ENCODE measurements at places on chromosomes 12 and 14.

GRCh38 chr12:98296462-98297079 lies 218.8 kb upstream of the TMPO start:
- no peak for DNase-seq

- no peak for DNase-seq
These were observed 16.6 kb downstream of the XRCC3 start for GRCh38 chr14:103698380-103699260.

DNA sequence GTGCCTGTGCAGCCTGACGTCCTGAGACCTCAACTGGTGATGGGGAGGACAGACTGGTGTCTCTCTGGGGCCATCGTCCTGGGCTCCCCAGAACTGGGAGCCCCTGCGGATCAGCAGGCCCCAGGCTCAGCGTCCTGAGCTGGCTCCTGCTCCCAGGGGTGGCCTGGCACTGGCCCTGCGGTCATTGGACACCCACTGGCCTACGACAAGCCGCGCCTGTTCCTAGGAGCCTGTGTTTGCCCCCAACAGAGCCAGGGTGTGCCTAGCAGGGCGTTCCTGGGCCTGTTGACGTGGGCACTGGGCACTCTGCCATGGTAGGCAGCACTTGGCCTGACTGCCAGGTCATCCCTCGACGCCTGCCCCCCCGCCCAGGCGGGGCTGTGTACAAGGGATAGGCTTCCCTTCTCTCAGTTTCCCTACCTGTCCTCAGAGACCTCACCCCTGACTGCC lies 8.4 kb downstream of the ADSS1 start:
- DNase-seq = no peak

DNA sequence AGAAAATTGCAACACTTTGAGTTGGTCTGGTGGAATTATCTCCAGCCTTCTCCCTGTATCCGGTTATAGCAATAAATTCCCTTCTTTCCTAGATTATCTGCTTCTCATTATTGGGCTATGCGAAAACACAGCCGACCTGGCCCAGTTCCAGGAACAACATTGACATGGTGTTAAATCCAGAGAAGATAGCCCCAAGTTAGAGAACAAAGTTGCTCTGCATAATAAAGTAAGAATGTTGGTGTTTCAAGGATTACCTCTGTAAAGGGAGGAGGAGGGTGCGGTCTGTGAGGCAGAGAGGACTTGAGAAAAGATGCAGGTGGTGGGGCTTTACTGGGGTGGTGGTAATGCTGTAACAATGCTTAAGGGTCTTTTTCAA lies 12.1 kb downstream of the TCL1A start:
- DNase-seq = no peak

DNA sequence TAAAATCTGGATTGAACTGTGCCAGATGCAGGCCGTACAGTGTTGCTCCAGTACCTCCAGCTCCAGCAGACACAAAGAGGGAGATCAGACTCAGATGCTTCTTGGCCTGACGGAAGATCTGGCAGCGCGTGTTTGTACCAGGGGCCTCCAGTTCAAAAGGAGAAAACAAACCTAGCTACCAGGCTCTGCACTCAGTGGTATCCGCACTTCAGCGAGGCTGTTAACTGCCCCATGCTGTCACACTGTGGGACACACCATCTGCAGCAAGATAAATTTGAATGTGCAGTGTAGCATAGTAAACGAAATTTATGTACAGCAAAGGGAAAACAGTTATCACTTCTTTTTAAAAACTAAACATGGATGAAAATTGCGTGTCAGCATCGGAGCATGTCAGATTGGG lies 5.1 kb downstream of the DYNC1H1 start:
- DNase-seq = no peak

GRCh38 chr12:130537051-130537450 lies 179.0 kb downstream of the RIMBP2 start:
- DNase-seq = no peak

DNA sequence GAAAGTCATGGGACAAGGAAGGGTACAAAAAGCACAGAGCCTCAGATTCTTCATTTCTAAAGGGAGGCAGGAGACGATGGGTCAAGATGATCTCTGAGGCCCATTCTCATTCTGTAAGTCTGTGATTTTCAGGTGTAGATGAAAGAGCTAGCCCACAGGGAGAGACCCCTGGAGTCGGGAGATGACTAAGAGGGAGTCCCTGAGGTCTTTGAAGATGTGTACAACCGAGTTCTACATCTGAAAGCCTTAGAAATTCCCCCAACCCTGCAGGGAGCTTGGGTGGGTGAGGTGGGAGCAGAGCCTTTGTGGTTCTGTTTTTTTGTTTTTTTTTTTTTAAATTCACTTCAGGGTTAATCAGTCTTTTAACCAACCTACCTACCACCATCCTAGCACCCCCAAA lies 3.1 kb downstream of the WNT10B start:
- DNase-seq = no peak

- DNase-seq = peak; percentile 43
These were observed 823 bp downstream of the ATG2B start for GRCh38 chr14:96362071-96362964.

GRCh38 chr12:100503228-100503628 lies 29.6 kb downstream of the NR1H4 start:
- DNase-seq = no peak

GRCh38 chr12:50222275-50222783 lies 55.2 kb upstream of the CERS5 start:
- DNase-seq = peak; percentile 12

DNA sequence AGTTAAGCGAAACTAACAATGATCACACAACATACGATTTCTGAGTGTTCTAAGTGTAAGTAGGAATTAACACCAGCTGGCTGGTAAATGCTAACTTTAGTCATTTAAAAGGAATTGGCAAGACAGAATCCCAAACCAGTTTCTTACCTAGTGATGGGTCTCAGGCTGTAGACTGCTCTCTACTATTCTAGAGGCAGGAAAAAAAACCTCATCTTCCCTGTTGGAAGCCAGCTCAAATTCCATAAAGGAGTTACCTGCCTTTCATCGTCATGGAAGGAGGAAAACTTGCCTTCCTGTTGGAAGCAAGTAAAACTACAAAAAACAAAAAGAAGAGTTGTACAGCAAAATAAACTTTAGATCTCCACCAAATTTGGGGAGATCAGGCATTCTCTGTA lies 23.7 kb upstream of the SLC7A8 start:
- no peak for DNase-seq

DNA sequence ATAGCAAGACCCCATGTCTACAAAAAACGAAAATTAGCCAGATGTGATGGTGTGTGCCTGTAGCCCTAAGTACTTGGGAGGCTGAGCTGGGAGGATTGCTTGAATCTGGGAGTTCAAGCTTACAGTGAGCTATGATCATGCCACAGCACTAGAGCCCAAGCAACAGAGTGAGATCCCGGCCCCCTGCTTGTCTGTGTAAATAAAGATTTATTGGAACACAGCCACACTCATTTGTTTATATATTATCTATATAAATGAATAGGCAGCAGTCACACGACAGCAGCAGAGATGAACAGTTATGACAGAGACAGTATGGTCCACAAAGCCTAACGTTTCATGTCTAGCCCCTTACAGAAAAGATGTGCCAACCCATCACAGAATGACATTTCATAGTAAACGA lies 14.8 kb downstream of the DDX54 start:
- no peak for DNase-seq

DNA sequence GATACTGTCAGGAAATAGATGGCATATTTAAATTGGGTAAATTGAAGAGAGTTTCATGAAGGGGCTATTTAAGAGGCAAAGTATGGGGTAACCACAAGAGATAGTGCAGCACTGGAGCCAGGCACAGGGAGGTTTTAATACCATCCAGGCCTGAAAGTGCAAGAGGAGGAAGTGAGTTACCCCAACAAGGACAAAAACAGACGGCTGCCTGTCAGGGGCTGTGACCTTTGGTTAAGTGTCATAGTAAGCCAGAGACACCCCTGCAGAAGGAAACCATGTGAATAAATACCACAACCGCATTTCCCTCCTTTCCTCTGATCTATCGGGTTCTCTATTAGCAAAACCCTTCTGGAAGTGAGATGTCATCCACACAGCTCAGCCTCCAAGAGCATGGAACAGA lies 122.0 kb upstream of the DHRS4 start:
- DNase-seq = no peak

DNA sequence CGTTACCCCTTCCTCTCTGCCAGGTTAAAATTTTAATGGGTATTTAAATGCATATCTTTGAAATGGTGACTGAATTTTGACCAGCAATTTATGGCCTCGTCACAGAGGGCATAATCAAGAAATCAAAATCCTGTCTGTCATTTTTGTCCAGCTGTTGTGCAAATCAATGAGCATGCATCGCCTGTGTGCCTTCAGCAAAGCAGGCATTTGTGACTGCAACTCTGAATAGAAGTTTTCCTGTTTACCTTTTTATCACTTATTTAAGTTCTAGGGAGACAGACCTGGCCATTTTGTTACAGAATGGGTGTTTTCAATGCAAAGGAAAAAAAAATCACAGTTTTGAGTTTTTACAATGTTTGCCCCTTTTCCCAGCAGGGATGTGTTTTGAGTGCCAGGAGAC lies 107.4 kb downstream of the PPM1A start:
- DNase-seq = no peak

GRCh38 chr14:96792591-96792990 lies 4.6 kb upstream of the VRK1 start:
- no peak for DNase-seq

DNA sequence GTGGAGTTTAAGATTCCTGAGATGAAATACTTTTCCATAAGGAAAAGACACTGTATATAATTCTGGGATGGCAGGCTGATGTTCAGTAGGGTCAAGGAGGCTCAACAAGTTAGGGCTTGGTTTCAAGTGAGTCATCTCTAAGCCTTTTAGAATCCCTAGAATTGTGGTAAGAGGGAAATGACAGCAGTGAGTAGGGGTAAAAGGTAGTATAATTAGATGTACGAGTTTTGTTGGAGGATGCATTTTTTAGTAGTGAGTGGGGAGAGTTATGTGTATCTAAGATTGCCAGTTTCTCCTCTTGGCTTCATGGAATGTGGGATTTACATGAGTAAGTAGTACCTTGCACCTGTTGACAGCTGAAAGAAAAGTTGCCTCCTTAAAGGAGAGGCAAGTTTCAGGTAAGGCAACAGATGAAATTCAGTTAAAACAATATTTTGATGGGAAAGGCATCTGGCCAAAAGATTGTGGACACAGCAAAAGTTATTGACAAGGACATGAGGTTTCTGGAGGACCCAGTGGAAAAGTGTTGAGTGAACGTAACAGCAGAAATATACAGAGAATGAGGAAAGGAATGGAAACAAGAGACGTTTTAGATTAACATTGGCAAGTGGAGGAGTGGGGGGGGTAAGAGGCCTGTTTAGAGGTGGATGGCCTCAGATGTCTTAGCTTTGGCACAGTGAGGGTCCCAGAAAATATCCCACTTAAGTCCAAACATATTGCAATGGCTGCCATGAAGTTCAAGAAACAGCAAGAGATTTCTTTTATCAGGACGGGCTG lies 21.8 kb downstream of the LMO3 start:
- no peak for DNase-seq

GRCh38 chr14:83556746-83557453 lies 1973.0 kb upstream of the FLRT2 start:
- DNase-seq = no peak

GRCh38 chr12:48512855-48513254 lies 12.6 kb upstream of the OR8S1 start:
- DNase-seq = no peak

DNA sequence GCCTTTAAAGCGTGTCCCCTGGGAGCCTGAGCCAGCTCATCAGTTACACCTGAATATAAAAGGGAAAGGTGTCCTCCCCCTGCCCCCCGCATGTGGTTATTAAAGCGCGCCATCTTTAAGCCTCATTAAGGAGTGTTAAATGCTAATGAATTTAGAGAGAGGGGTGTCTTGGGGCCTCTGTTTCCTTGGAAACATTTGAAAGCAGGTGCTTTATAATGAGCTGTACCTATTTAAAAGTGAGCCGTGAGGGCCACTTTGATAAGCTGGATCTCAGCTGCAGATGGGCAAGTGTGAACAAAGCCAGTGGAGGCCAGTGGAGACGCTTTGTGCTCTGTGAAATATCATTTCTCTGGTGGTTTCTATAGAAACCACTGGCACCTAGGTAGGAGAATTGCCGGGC lies 84.0 kb downstream of the BEGAIN start:
- DNase-seq = no peak

DNA sequence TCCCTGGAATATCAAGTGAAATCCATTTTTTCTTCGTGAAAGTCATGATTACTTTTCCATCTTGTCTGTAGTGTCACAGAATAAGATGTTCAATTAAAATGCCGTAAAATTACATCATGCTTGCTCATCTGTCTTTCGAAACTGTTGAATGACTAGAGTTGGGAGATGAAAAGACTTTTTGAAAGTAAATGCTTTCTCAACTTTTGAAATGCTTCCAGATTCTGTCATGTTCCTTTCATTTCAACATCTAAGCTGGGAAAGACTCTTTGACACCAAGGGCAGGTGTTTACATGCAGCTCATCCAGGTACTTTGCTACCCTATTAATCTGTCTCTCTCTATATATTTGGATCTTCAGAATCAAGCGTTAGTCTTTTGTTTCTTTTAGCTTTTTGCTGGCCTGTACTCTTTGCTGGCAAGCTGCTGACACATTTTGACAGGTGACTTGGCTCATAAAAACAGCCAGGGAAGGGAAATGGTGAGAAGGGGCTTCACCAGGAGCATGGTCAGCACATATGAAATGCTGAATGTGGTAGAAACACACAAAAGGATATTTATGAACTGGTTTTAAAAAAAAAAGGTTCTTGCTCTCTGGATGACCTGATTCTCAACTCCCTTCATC lies 77.0 kb upstream of the METAP2 start:
- DNase-seq = no peak

DNA sequence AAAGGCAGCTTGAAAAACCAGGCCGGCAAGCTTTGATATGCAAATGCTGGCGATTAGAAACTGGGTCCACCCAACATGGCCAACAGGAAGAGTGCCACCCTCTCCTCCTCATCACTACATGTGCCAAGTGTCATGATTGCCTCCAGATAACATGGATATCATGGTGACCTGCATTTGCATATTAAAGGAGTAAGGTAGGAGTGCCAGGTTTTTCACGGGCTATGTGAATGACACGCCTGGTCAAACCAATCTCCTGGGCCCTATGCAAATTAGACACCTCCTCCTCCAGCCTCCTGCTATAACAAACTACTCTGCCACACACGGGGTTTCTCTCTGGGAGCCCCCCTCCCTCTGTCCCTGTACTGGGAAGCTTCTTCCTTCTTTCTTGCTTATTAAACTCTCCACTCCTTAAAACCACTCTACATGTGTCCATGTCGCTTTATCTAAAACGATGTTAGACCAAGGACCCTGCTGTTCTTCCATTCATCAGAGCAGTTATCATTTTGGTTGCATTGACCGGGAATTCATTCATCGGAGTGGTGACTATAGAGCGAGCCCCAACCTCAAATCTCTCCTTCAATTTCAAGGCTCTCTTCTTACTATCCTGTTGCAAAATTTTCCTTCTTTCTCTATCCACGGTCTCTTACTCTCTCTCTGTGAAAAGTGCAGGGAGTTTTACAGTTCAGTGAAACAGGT lies 27.5 kb downstream of the APOBEC1 start:
- DNase-seq = no peak

GRCh38 chr12:79558924-79559469 lies 131.8 kb downstream of the PAWR start:
- DNase-seq = no peak
